Omental fat pad (tissue), 4 donors: ENCODE measurements at places on chromosomes 3 and 15. TPM values are rescaled to one million over a fixed set of nuclear protein-coding genes. Genes with fewer than 3 reads are reported as not detected.
A peak's percentile ranks its signal among the peaks of the same experiment; 100 is the strongest.

GRCh38 chr15:59814409-59814808, 125.3 kb upstream of the BNIP2 start:
- DNase-seq: no peak

- no peak for DNase-seq
Observed at GRCh38 chr3:64150623-64151207, 74.6 kb downstream of the PRICKLE2 start.

DNA sequence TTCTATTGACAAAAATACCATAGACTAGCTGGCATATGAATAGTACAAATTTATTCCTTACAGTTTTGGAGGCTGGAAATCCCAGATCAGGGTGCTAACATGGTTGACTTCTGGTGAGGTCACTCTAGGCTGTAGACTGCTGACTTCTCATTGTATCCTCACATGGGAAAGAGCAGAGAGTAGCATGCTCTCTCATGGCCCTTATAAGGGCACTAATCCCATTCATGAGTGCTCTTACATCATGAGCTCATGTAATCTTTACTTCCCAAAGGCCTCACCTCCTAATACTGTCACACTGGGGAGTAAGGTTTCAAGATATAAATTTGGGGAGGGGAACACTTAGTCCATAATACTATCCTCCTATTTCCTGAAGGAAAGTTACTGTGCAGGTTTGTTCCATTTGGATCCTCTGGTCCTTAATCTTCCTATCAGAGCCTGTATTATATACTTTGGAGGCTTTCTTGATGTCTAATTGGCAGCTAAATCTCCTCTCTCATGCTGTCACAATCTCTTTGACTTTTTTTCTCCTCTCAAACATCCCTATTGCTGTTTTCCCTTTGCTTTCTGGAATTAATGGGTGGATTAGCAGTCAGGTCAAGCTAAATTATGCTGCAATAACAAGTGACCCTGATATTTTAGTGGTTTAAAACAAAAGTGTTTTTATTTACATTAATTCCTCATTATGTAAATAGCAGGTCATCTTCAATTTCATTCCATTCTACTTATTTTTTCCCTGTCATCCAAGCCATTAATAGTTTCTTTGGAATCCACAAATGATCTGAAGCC, 23.1 kb upstream of the LEKR1 start:
- DNase-seq: no peak

DNA sequence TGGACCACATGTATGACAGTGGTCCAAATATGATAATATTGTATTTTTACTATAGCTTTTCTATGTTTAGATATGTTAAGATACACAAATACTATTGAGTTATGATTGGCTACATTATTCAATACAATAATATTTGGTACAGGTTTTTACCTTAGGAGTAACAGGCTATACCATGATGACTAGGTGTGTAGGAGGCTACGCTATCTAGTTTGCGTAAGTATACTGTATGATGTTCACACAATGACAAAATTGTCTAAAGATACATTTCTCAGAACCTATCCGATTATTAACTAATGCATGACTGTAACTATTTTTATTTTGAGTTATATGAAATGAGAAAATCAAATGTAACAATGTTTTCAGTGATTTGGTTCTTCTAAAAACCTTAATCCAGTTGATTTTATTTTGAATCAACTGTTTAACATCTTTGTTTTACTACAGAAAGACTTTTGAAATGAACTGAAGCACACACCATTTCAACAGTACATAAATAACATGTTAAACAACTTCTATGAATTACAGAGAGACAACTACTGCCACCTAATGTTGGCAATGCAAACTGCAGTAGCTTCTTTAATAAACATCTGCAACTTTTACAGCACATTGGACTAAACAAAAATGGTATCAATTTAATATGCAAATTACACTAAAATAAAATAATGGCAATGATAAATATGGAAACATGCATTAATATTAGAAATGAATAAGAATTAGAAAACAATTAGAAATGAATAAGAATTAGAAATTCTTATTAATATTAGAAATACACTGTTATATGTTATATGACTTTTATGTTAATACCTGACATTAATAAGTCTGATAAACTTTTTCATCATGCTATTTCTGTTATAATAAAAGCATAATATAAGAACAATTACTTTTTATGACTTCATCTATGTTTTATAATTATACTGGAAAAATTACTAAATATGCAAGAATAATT, 255.7 kb downstream of the MBNL1 start:
- DNase-seq: peak; percentile 42

GRCh38 chr3:171892457-171892856, 49.3 kb downstream of the TMEM212 start:
- no peak for DNase-seq

- no peak for DNase-seq
Observed at GRCh38 chr3:108153451-108153981, 62.7 kb upstream of the CD47 start.

DNA sequence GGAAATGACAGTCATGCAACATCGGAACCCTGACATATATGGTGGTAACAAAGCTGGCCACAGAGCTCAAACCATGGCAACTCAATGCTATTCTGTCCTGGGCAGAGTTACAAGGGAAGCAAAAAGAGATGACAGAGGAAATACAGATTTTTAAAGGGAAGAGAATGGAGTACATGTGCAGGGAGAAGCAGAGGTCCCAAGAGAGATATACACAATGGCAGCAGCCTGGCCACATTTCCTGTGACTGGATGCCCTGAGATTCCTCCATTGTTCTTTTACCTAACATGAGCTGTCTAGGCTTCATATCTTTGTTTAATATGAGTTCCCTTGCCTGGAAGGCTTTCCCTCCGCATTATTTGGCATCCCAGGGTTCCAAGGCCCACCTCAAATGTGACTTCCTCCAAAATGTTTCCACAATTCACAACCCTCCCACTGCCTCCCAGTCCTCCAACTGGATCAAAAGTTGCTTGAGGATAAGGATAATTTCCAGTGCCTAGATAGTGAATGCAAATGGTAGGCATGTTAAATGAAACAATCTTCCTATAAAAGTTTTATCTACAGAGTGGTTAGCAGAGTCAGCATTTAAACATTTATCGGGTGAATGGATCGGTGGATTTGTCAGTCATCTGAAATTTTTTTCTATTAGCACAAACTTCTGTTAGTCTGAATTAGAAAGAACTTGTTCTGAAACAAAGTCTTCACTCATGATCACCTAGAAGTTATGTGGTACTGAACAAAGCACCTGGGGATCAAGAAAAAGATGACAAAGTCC, 86.2 kb downstream of the DHX30 start:
- no peak for DNase-seq

DNA sequence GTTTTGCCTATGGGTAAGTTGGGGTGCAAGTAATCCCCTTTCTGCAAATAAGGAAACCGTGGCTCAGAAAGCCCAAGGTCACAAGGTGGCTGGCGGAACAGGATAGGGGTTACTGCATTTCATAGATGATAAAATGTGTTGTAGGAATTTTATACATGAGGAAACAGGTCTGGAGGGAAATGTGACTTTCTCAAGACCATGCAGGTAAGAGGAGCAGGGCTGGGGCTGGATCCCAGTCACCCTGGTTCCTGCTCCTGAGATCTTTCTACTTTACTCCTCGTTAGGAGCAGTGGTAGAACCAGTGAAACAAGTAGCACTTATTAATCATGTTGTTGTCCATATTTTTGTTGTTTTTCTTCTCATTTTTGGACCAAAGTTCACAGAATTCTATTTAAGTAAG, 63.2 kb downstream of the SSUH2 start:
- no peak for DNase-seq

- DNase-seq: no peak
Observed at GRCh38 chr15:78225783-78226541, 8.4 kb downstream of the ACSBG1 start.

GRCh38 chr15:46091860-46092450, 457.1 kb downstream of the SQOR start:
- DNase-seq: no peak

DNA sequence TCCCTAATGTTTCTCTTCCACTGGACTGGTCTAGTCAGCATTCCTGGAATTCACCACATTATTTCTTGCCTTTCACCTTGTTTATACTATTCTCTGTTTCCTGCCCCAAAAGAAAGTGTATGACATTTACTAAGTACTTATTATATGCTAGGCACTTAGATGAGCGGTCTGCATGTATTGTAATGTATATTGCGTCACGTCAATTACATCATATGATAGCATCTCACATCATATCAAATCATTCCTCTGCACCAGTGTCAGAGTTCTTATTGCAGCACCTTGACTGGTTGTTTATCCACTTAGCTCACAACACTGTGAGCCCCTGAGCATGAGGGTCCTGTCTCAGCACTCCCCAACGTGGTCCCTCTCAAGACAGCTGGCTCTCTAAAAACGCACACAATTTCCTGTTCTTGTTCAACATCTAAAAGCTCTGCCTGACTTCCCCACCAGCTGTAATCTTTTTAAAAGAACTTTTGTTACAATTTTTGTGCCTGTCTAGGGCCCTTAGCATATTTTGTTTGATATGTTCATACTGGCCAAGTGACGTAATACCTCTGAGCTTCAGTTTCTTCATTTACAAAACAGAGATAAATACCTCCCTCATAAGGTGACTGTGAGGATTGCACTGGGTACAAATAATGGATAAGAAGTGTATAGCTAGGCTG, 58.8 kb downstream of the ARHGAP31 start:
- DNase-seq: no peak

DNA sequence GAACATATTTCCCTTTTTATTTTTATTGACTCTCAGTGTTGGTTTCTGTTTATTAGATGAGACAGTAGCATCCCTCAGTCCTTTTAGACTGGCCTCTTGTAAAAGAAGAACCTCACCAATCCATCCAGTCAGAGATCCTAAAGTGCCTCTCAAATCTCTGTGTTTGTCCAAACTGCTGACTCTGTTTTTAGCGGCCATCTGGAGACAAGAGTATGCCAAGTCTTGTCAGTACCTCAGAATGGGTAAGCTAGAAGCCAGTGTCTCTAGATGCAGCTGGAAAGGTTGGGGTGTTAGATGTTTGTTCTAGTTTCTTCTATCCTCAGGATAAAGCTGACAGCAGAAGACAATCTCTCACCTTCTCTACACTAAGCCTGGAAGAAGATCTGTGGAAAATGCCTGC, 537.7 kb upstream of the ZNF385D start:
- no peak for DNase-seq

The MME gene
- total RNA-seq: 109 TPM

The ANKRD63 gene
- total RNA-seq: not detected

The WWTR1 gene
- 77.0 TPM for total RNA-seq
